ENCODE measurements at places on chromosomes 1 and 21.

GRCh38 chr1:54795841-54796468 lies 5.2 kb downstream of the TTC22 start:
- DNase-seq: no peak

GRCh38 chr1:54640863-54641836 lies at the start of gene MROH7:
MROH7 (plus strand) TSS chr1:54641786; CDS start chr1:54652927, 11,141 bp downstream.
- no peak for DNase-seq

DNA sequence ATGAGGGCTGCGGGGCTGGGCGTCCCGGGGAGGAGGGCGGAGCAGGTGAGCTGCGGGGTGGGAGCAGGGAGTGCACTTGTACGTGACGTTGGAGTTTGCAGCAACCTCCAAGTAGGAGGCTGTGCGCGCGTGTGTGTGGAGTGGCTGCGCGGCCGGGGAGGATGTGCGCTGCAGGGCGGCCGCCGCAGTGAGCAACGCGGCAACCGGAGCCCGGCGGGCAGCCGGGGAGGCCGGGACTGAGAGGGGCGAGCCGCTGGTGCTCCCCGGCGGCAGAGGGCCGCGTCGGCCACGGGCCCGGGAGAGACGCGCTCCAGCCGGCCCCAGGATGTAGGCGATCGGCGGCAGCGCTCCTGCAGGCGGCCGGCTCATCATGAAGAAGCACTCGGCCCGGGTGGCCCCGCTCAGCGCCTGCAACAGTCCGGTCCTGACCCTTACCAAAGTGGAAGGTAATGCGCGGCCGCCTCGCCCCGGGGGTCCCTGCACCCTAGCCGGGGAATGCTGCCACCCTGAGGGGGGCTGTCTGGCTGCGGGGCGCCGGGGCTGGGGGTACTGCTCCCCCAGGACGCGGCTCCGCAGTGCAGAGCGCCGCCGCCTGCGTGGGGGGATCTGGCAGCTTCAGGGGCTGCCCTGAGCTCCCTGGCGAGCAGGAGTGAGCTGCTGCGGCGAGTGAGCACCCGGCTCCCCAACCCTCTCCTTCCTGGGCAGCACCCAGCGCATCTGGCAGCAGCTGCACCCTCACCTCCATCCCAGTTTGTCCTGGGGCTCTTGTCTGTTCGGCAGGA lies 158.9 kb upstream of the COA6 start:
- peak; percentile 59 for DNase-seq

- DNase-seq: no peak
Observed at GRCh38 chr1:28644494-28644893, 1.6 kb upstream of the TAF12 start.

DNA sequence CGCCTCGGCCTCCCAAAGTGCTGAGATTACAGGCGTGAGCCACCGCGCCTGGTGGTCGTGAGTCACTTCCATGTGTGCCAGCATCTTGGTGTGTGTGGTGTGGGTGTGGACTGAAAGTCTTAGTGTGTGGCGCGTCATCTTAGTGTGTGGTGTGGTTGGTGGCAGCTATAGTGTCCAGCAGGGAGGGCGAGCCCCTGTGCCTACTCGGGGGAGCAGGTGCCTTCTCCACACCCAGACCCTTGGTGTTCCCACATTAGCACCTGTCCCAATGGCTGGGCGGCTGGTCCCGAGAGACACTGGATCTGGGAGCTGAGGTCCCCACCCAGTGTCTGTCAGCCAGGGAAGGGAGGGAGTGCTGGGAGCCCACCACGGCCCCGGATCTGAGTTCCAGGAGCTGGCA lies 2.8 kb downstream of the SCNN1D start:
- no peak for DNase-seq

- DNase-seq: no peak
Observed at GRCh38 chr1:106798991-106799390, 257.5 kb upstream of the PRMT6 start.

DNA sequence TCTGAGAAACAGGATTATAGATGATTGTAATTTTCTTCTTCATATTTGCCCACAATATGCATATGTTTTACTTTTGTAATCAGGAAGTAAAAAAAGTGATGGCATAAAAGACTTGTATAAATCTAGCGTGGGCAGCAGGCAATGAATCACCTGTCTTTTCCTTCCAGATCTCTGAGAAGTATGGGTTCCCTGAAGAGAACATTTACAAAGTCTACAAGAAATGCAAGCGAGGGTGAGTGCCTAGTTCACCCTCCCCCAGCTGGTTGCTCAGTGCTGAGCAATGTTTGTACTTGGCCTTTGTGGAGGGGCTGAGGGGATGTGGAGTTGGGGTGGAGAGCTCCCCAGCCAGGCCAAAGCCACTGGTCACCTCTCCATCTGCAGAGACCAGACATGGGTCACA lies 30.7 kb downstream of the GRHL3 start:
- DNase-seq: no peak

GRCh38 chr1:243827206-243827605 lies 22.8 kb downstream of the AKT3 start:
- DNase-seq: no peak

DNA sequence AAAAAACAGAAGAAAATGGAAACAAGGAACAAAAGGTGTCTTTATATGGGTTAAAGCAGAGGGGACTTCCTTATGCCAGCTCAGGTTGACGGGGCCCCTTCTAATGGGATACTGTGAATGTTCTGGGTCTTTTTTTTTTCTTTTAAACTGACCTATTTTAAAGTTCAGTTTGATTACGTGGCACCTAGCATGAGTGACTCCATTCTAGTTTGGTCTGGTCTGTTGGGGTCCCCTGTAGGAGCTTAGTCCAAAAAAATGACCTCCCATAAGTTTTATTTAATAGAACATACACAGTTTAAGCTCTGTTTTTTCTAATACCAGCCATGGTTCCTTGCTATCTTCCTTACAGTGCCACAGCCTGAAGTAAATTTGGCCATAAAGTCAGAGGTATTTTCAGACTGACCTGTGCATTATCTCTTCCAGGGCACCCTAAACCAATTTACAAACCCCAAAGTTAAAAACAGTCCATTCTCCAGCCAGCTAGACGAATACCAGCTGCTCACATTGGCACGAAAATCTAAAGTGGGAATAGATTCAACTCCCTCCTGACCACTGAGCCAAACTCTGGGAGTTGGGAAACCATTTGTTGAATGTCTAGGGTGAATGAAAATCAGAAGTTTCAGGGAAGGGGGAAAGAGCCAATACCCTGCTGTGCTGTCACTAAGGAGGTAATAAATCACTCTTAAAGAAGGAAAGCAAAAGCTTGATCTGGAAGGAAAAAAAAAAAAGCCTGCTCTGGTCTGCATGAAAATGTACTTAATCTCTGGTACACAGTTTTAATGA lies 42.4 kb downstream of the AKNAD1 start:
- DNase-seq: no peak

DNA sequence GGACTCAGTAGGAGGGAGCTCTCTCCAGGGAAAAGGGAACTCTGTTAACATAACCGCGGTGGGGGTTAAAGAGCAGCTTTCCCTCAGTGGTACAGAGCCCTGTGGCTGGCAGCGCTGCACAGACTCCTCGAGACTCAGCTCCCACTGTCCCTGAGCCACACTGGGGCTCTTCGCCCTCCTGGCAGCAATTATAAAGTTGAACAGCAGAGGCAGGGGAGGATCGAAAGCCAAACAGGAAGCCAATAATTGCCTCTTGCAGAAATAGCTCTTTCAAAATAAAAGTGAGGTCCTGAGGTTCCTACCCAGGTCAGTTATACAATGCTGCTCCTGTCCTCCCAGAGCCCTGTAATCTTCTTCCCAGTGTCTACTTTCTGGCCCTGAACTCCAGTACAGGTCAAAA lies 77.0 kb downstream of the FAM78B start:
- no peak for DNase-seq

GRCh38 chr1:218317061-218317460 lies 28.1 kb upstream of the TGFB2 start:
- DNase-seq: no peak

GRCh38 chr1:237975376-237975775 lies 84.7 kb upstream of the ZP4 start:
- no peak for DNase-seq

DNA sequence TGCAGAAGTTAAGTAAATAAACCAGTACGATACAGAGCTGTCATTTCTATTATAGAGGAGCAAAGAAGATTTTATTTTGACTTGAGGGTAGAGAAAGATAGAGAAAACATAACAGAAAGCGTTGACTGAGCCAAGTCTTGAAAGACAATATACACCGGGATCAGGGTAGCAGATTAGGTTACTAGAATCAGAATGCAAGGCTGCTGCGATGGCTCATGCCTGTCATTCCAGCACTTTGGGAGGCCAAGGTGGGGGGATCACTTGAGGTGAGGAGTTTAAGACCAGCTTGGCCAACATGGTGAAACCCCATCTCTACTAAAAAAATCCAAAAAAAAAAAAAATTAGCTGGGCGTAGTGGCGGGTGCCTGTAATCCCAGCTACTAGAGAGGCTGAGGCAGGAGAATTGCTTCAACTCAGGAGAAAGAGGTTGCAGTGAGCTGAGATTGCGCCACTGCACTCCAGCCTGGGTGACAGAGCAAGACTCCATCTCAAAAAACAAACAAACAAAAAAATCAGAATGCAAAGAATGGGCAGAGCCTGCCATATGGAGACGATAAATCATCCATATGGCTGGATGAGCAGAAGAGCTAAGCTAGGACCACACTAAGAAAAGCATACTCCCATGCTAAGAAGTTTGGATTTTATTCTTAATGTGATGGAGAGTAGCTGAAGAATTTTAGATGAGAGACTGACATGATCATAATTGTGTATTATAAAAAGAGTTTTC lies 9.9 kb upstream of the ABCD3 start:
- DNase-seq: peak; percentile 28

DNA sequence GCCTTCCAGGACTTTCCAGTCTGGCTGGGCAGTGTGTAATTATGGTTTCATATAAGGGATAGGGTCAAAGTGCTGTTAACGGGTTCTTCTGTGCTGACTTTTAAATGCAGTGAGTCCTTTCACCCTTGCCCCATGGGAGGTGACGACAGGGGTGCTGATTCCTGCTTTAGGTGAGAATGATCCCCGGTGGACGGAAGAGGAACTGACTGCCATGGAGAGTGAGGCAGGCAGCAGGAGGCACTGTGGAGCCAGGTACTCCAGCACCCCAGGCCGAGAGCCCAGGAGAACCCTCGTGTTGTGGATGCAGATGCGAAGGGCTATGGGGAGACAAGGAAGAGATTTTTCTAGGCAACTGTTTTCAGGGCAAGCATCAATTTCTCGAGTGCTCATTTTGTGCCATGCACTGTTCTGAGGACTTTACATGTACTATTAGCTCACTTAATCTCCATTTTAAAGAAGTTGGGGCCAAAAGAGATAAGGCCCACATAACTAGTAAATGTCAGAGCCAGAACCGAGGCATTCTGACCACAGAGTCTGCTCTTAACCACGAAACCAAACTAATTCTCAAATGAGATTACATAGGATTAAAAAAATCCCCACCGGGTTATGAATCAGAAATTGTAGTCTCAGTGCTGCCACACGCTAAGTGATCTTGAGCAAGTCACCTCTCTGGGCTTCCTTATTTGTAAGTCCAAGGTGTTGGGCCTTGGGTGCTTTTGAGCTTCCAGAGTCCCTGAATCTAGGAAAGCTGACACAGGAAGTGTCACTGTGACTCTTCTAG lies 28.2 kb downstream of the STPG1 start:
- DNase-seq: peak; percentile 75

- peak; percentile 62 for DNase-seq
Observed at GRCh38 chr1:27614625-27615344, 10.8 kb upstream of the AHDC1 start.

GRCh38 chr1:39154553-39155421 lies 49.7 kb upstream of the MACF1 start:
- no peak for DNase-seq

- DNase-seq: peak; percentile 63
Observed at GRCh38 chr1:29121516-29121935, 2.2 kb downstream of the TMEM200B start.

DNA sequence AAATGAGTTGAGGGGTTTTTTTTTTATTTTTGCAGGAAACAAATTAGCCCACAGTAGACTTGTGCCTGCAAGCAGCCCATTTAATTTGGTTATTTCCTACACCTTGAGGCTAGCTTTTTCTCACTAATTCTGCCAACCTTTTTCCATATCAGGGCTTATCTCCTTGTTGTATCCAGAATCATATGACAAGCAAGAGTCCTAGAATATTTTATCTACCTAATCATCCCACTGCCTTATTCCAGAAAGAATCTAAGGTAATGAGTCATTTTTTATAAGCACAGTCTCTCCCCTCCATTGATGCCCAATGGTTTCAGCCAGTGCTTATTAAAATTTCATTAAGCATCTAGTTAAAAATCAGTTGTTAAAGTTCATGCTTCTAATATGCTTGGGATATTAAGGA lies 324.1 kb downstream of the BARHL2 start:
- DNase-seq: no peak

DNA sequence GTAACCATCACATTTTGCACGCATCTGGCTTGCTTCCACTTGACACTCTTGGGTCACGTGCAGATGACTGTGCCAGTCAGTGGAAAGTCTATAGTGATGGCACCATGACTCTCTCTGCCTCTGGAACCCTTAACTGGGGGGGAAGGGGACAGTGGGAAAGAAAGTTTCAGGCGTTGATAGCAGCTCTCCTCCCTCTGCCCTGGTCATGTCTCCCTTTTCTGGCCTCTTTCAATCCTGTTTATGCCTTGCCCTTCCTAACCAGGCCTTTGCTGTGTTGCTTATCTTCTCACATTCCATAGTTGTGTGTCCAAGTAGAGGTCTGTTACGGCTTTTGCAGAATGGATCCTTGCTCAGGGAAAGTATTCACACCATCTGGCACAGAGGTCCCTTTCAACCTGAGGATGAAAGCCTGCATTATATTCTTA lies 93.5 kb downstream of the NRDC start:
- no peak for DNase-seq

- DNase-seq: no peak
Observed at GRCh38 chr1:73887412-73887811, 310.6 kb downstream of the LRRIQ3 start.

DNA sequence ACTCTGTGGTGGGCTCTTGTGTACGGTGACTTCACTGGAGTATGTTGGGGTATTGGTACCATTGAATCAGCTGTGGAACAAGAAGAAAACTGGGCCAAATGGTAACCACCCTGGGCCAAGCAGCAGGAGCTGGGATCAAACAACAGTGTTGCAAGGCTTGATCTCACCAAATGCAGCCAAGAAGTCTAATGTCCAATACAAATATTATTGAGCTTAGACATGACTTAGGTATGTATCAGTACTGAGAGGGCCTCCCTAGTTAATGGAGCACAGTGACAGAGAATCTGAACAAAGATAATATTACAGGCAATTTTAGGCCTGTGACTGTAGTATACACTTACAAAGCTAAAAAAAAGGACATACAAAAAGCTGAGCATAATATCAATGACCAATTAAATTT lies 604.8 kb downstream of the PLA2G4A start:
- no peak for DNase-seq

DNA sequence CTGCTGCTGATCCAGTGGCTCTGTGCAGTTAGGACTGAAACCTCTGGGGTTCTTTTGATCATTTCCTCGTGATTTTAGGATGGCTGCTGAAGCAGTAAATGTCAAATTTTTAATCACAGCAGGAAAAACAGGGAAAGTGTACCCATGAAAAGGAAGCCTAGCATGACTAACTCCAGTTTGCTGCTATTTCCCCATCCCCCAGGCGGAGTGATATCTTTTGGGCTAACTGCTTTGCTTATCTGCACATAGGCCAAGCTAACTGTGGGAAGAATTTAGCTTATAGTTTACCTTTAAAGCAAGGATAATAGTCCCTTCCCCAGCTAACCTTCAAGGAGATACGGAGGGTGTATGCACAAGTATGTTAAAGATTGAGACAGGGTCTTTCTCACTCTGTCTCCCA lies 149.8 kb upstream of the TNR start:
- no peak for DNase-seq

All from WTC11 (cell line).